ENCODE measurements at places on chromosomes 6 and 20.

DNA sequence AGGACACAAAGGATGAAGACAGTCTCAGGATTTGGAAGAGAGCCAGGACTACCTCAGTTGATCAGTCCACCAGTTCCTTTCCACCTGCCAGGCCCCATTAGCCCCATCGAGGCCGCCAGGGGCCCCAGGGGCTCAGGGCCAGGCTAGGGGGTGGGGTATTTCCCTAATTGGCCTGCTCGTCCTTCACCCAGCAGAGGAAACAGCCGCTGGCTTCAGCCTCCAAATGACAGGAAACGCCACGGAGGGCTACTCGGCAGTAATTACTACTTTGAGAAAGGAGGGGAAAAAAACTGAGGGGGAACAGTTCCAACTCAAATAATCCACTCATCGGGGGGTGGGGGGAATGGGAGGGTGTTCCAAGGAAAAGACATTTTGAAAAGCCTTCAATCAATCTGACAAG lies 42.7 kb downstream of the MAFB start:
- DNase-seq, result no peak

DNA sequence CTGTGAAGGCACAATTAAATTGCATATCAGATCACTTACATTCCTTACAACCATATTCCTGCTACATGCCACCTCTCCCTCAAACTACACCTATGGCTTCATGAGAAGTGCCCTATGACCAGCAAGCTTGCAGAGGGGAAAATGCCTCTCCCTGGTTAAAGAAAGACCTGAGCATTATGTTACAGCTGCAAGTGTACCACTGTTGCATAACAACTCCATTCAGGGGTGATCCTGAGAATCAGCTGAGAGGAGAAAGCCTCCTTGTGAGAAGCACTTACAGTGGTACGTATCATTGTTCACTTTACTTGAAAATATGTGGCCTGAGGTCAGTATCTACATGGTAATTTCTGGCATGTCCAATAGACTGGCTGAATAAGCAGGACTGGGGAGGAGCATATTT lies 20.0 kb downstream of the PDSS2 start:
- no peak for DNase-seq

GRCh38 chr20:43936104-43936770 lies 21.6 kb downstream of the TOX2 start:
- DNase-seq, result no peak

DNA sequence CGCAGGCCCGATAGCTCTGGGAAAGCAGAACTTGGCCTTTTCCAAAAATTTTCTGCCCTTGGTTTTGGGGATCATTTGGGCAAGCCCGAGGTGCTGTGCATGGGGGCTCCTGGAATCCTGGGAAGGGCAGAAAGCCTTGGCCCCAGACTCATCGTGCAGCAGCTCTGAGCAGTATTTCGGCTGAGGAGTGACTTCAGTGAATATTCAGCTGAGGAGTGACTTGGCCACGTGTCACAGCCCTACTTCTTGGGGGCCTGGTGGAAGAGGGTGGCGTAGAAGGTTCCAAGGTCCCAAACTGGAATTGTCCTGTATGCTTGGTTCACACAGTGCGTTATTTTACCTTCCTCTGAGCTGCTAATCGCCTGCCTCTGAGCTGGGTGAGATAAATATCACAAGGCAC lies 1.1 kb upstream of the BMP2 start:
- DNase-seq, result no peak

- no peak for DNase-seq
These were observed 6.9 kb upstream of the RSPO3 start for GRCh38 chr6:127111526-127111925.

DNA sequence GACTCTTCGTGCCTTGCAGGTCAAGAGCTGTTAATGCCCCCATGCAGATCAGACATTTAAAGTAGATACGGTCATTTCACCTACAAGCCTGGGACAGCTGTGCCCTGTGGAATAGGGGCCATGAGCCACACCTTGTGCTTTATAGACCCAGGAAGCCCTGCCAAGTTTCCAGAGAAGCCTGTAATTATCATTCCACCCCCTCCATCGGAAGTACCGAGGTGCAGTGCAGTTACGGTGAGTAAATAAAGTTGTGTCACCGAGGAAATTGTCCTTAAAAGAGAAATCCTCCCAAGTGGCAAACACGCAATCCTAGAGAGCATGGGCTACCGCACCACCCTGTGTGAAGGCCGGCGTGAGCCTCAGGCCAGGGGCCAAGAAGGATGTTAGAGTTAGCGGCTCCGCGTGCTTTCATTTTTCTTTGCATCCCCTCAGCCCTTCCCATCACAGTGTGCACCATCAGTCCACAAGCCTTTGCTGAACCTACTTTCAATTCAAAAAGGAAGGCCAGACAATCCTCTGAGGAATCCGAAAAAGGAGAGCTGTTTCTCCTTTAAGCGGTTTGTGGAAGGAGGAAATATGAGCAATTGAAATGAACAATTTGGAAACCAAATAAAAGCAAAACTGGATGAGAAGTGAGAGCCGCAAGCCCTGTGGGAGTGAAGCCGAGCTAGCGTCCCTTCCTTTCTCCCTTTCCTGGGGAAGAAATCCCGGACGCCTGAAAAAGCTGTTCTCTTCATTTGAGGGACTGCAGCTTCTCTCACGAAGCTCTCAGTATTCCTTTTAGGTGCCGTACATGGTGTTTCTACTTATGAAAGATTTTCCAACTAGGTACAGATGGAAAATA lies 183.3 kb upstream of the PDE10A start:
- no peak for DNase-seq

DNA sequence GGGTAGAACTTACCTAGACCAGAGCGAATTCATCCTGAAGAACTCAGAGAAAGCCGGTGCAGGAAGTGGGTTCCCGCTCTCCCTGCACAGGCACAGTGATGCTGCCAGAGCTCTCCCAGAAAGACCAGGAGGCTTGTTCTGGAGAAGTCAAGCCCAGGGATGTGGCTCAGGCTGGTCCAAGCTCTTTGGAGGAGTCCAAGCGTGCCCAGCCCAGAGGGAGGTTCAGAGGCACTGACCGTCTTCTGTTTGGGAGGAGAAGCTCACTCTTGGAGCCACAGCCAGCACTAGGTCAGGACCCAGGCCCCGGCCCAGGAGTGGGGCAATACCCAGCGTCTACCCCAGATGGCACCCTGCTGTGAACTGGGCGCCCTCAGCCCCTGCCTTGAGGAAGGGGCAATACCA lies 1.5 kb upstream of the PMEPA1 start:
- no peak for DNase-seq

DNA sequence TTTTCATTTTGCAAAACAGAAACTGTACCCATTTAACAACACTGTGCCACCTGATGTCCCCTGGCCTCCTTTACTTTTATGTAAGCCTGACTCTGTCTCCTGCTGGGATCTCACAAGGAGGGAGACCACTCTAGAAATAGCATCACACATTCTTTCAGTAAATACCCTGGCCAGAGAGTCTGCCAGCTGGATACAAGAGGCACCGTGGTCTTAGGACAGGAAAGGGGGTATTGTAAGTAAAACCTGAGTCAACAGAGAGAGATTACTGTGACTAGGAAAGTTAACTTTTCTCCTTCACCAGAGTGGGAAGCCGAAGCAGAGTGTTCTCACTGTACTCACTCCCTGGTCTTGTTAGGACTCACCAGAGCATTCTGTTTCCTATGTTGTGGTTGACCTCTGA lies 27.8 kb downstream of the CMTR1 start:
- DNase-seq, result no peak

- no peak for DNase-seq
These were observed 49.5 kb upstream of the FBXO30 start for GRCh38 chr6:145863988-145864616.

GRCh38 chr6:15361197-15361596 lies 115.3 kb downstream of the JARID2 start:
- DNase-seq, result no peak

DNA sequence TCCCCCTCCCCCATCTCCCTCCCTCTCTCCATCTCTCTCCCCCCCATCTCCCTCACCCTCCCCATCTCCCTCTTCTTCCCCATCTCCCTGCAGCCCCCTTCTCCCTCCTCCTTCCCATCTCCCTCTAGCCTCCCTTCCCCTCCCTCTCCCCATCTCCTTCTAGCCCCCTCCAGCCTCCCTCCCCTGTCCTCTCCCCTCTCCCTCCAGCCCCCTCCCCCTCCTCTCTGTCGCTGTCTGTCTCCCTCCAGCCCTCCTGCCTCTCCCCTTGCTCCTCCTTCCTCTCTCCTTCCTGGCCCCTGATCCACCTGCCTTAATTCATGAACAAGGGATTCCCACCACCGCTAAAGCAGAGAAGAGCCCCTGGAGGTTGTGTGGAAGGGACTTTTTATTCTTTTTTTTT lies 26.9 kb upstream of the CHMP4B start:
- DNase-seq, result no peak

GRCh38 chr6:149235130-149235561 lies 82.4 kb upstream of the TAB2 start:
- DNase-seq, result no peak

DNA sequence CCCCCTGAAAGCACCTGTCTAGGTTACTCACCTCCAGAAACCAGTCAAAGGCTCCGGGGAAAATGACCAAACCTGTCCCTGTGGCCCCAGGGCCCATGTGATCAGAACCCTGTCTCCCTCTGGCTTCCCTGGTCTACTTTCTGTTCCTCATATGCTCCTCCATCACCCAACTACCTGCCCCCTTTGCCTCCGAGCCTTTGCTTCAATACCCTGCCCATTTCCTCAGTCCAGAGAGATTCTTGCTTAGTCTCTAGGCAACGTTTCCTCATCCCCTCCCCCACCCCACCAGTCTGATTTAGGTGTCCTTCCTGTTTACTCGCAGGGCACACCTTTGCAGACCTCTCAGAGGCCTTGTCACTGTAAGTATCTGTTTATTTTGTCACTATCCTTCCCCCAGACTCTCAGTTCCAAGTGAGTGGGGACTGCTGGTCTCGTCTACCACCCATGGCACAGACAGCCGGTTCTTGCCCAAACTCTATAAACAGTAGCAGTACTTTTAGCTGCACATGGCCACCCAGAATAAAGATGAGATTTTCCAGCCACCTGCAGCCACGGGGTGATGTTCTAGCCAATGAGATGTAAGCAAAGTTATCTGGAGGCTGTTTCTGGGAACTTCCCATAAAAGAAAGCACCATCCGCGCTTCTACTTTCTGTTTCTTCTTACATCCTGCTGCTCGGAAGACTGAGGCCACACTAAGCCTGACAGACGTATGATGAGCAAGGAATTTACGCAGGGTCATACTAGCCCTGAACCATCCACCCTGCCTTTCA lies 13.3 kb downstream of the ELOVL5 start:
- DNase-seq, result peak; percentile 57

DNA sequence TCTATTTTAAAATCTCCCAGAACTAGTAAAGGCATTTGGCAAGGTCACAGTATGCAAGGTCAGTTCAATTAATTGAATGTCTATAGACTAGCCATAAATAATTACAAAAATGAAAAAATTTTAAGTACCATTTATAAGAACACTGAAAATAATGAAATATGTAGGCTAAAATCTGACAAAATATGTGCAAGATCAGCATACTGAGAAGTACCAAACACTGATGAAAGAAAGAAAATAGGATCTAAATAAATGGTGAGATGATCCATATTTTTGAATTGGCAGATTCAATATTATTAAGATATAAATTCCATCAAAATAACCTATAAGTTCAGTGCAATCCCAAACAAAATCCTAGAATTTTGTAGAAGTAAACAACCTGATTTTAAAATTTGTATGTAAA lies 28.0 kb upstream of the NELFCD start:
- no peak for DNase-seq

DNA sequence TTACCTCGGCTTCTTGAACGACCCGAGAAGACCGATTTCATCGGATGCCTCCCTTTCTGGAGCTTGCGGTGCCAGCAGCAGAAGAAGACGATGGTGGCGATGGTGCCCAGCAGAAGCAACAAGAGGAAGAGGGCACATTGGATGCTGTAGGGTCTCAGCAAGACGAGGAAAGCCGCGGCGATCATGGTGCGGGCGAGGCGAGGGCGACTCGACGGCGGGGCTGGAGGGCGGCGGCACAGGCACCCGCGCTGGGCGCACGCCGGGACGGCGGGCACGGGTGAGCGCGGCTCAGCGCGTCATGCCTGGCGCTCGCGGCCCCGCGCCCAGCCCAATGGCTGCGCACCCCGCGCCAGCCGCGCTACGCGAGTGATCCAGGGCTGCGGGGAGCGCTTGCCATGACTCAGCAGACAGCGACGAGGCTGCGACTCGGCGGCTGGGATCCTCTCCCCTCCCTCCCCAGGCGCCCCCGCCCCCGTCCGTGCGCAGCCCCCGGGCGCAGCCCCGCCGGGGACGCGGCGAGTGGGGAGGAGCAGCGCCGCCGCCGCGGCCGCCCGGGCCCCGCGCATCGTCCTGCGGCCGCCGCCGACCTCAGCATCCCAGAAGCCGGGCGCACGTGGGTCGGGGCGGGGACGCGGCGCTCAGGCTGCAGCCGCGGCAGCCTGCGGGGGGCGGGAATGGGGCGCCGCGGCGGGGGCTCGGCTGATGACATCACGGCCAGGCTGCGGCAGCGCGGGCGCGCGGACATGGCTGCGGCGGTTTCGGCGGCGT lies at the start of gene BEND6:
TSS of gene BEND6 (plus strand) at position 705 of the 768 bp plus-strand sequence. CDS start 26,704 bp downstream, outside the sequence.
- peak; percentile 32 for DNase-seq

DNA sequence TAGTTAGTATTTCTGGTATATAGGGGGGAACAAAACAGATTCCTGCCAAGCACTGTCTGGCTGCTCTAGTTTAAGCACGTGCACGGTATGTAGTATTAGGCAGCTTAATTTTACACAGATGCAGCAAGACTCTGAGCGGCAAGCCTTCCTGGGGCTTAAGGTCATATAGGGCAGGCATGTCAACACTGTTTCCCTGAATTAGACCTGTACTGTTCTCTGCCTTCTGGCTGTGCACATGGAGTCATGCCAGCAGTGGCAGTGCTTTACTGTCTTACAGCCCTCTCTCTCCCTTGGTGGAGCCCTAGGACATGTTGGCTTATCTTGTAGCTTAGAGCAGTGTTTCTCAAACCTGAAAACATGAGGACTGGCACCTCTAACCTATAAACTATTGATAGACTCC lies 56.6 kb downstream of the PHF20 start:
- DNase-seq, result no peak

- DNase-seq, result no peak
These were observed 91.3 kb upstream of the DTNBP1 start for GRCh38 chr6:15754035-15754705.

- no peak for DNase-seq
These were observed 199.0 kb downstream of the ARHGAP18 start for GRCh38 chr6:129510950-129511349.

DNA sequence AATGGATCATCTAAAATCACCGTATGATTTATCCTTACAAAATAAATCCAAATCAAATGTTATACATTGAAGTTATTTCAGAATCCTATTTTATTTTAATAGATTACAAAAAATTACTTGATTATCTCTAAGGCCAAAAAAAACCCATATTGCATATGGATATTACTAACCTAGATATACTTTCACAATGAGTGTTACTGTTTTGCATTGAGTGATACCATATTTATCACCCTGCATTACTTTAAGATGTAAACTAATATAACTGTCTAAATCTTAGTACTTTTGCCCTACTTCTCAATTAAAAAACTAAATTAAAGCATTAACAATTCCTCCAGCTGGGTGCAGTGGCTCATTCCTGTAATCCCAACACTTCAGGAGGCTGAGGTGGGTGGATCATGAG lies 11.1 kb downstream of the PPIL4 start:
- no peak for DNase-seq

GRCh38 chr6:167298127-167298526 lies 7.0 kb downstream of the UNC93A start:
- DNase-seq, result no peak
